ENCODE measurements at places on chromosomes 5 and 9.

DNA sequence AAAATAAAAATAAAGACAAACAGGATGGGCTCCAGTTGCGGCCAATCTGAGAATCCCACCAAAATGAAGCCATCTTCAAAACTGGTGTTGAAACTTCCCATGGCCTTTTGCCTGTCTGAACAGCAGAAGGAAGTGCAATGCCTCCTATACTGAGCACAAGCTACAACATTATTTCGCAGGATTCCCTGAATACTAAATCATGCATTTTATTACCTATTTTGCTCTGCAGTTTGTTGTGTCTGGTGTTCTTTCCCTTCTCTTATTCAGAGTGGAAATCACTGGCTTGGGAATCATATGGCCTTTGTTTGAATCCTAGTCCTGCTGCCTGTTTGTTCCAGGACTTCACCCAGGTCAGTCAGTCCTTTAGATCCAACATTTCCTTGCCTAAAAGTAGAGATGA, at the start of gene OR2Y1:
Gene OR2Y1 (minus strand): TSS at position 101 of the 400 bp plus-strand sequence. CDS start 0 bp downstream, at position 101.
- DNase-seq = no peak

DNA sequence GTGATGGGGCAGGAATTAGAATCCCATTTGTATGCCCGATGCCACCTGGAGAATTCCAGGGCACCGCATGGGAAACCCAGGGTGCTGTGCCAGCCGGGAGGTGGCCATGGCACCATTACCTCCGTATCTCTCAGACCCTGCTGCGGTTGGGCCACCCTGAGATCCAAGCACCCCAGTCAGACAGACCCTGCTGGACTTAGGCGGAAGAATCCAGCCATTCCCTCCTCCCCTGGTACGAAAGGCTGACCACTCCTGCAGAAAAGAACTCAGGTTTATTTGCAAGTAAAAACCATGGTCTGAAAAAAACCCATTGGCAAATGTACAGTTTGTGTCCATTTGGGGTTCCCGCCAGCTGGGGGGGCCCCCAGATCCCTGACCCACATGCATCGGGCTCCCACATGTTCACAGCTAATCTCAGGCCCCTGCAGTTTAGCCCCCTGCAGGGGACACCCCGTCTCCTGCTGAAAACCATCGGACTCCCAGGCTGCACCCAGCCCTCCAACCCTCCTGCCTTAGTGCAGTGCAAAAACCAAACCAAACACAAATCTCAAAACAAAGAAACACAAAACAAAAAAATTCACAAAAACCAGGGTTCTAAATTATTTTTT, 23.6 kb upstream of the SARDH start:
- no peak for DNase-seq

- peak; percentile 97 for DNase-seq
These were observed 27.3 kb upstream of the SHB start for GRCh38 chr9:38096238-38096805.

GRCh38 chr5:58913406-58913990, 330.6 kb downstream of the RAB3C start:
- DNase-seq = no peak

DNA sequence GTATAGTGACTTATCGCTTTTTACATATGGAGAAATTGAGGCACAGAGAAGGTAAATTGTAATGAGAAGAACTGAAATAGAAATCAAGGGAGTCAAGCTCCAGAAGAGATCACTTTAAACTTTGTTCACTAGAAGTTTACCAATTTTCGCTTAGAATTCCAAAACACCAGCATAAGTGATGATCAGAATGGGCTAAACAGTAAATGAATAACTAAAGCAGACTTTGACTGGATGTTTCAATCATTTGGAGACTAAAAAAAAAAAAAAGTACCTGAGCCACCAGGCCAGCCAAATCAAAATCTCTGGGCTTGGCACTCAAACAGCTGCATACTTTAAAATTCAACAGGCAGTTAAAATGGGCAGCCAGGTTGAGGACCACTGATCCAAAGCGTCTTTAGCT, 38.2 kb upstream of the FYB1 start:
- DNase-seq = no peak

- DNase-seq = peak; percentile 33
These were observed 518 bp downstream of the ERBIN start for GRCh38 chr5:65926893-65927292.

DNA sequence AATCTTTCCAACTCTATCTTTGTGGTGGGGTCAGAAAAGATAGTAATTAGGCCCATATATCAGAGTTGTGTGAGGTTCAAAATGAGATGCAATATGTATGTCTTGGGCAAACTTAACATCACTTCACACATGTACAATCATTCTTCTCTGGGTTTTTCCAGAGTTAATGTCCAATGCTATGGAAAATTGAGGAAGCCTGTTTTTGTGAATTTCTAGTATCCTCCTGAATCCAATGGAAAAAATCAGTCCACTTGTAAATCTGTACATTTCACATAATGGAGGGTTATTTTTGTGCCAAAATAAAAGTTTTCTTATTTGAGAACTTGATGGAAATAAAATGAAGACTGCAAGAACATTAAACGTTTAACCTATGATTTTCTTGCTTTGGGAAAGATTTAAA, 155.6 kb upstream of the SEMA6A start:
- no peak for DNase-seq

DNA sequence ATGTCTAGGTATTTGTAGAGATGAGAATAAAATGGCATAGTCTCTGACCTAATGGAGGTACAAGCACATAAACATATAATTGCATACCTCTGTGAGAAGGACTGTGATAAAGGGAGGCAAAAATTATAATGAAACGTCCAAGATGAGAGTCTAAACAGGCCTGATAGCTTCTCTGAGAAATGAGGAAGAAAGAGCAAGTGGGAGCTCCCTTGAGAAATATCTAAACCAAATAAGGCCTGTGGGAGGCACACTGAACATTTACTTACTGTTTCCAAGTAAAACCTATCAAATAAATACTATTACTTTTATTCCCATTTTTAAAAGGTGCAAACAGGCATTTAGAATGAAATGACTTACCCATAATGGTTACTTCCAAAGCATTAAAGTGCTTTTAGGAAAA, 125.6 kb upstream of the PAPPA start:
- no peak for DNase-seq

DNA sequence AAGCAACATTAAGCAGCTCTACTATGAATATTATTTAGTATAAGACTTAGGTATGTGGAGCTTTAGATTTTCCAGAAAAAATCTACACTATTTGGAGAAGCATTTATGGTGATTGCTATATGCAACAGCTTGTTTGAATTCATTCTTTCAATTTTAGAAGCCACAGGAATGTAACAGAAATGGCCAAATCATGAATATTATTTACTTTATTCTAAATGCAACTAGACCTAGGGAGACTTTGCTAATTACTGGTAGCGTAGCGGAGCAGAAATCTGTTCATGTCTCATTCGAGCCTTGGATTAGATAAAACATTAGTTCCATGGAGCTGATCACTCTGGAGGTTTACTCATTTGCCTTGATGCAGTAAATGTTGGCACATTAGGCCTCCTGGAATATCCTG, 290.2 kb downstream of the ZNF608 start:
- DNase-seq = no peak

GRCh38 chr5:139076111-139076510, 122.1 kb downstream of the SIL1 start:
- DNase-seq = no peak

- peak; percentile 45 for DNase-seq
These were observed 175.8 kb upstream of the CHD1 start for GRCh38 chr5:99104538-99105132.

- no peak for DNase-seq
These were observed 98.5 kb upstream of the IL7R start for GRCh38 chr5:35758151-35758724.

DNA sequence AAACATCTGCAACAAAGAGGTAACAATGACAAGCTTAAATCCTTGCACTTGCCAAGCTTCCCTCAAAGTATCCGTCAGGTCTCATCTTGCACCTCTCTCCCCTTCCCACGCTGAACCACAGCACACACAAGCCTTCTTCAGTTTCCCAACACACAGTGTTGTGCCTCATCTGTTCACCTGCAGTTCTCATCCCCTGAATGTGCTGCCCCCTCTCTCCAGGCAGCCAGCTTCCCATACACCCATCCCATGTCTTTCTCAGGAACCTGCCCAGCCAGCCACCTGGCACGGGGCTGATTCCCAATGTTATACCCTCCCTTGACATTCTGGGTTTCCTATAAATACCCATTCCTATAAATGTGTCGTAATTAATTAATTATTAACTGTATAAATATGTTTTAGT, 314.8 kb downstream of the PRELID2 start:
- no peak for DNase-seq

DNA sequence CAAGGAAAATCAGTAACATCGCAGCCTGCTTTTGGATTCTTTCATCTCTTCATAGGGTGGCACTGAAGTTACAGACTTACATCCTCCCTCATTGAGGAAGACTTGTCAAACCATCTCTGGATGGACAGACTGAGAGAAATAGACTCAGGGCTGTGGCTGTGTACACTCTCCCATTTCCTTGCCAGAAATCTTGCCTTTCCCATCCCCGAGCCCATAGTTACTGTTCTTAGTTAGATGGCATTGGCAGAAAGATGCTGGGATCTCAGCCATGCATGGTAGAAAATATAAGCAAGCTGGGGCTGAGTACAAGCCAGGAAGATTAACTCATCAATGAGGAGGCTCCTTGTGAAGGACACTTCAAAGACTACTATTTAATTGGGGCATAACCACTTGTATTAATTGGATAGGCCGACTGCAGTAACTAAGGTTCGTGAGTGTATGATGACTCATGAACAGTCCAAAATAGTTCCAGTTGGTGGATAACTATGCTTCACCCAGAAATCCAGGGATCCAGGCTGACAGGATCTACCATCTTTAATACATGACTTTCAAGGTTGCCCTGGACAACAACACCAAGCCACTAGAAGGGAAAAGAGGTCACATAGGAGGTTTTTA, 137.9 kb downstream of the TMEM38B start:
- DNase-seq = no peak

GRCh38 chr9:133950192-133950591, 41.9 kb downstream of the VAV2 start:
- no peak for DNase-seq

GRCh38 chr9:127122176-127123063, at the start of gene ANGPTL2:
ANGPTL2 (minus strand) TSS chr9:127122635; CDS start chr9:127108731, 13,904 bp downstream.
- peak; percentile 27 for DNase-seq

GRCh38 chr5:41770799-41771198, 99.4 kb downstream of the OXCT1 start:
- no peak for DNase-seq

DNA sequence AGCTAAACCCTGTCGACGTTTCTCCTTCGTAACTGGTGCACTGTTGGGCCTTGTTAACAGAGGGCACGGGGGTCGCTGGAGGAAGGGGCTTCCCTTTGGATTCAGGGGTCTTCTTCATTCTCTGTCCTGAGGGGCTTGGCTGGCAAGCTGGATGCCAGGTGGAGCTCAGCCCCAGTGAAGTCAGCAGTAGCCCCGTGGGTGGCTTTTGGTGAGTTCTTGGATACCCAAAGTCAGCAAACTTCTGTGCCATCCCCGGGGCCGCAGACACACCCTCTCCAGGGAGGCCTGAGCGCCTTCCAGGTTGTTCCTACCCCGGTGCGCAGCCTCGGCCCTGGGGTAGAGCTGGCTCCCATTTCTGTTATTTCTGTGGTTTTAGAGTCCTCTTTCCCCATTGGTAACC, 12.3 kb upstream of the OBP2A start:
- no peak for DNase-seq

- DNase-seq = no peak
These were observed 699.2 kb downstream of the IRX1 start for GRCh38 chr5:4294878-4295277.

- DNase-seq = no peak
These were observed 3.7 kb upstream of the GM2A start for GRCh38 chr5:151249281-151249680.

DNA sequence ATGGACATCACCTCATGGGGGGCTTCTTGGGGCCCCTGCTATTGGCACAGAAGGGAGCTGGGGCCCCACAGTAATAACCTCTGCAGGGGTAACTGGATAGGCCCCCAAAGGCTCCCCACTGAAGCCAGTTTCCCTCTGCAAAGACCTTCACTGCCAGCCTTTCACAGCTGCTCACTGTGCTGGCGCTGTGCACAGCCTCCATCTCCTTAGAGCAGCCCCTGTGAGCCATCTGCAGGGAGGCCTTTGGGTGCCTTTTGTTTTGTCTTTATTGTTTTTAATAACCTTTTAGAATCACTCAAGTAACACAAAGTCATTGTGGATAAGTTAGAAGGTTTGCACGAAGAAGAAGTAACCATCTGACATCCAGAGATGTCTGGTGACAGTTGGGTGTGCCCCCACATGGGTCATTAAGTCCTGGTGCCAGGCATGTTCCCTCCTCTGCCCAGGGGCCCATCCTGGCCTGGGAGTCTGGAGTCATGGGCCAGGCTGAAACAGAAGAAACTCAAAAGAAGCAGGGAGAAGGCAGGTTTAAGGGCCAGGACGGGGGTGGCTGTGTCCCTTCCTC, 42.7 kb downstream of the NCS1 start:
- no peak for DNase-seq

DNA sequence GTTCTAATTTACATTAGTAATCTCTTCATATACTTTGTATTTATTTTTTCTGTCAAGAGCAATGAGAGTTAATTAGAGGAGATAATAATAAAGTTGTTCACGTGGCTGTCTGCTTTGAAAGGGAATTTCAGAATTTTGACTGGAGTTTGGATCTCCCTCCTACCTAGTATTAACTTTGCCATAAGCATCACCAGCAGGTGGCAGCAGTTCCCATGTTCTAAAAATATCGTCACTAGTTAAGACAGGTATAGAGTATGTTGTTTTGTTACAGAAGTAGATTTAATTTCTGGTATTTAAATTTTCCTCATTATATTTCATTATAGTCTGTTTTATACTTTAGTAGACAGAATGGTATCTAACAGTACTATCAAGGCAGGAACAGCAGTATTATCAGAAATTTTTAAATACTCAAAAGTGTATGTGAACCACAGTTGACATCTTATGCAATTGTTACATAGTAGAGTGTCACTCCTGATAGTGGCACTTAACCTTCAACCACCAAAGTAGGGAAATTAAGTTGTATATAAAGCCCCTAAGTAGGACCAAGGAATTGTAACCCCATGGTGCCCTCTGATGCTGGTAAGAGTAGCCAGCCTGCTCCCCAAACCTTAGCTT, 20.4 kb downstream of the GNPDA1 start:
- peak; percentile 88 for DNase-seq
